NCI-H1092 treated with DMSO at 0.1 percent for 48 hours (cell line): ENCODE measurements at places on chromosomes 4 and X.

DNA sequence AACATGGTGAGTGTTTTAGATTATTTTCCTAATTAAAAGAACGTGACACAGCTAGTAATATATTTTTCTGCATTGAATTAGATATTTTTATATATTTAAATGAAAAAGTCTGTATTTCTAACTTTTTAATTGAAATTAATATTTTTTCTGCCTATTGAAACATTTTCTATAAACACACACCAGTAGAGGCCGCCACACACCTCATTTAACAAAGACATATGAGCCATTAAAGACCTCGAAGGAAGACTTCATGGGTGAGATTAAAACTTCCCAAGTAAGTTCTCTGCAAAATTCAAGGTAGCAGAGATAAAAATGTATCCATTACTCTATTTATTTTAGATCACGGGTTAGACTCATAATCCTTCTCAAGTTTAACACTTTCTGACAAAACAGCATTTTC is 8.3 kb downstream of the SLITRK2 start:
- peak; percentile 36 for DNase-seq

GRCh38 chr4:67719953-67720617 is 19.1 kb upstream of the UBA6 start:
- DNase-seq, result no peak

GRCh38 chr4:13982010-13982409 is 354.5 kb upstream of the BOD1L1 start:
- DNase-seq, result no peak

DNA sequence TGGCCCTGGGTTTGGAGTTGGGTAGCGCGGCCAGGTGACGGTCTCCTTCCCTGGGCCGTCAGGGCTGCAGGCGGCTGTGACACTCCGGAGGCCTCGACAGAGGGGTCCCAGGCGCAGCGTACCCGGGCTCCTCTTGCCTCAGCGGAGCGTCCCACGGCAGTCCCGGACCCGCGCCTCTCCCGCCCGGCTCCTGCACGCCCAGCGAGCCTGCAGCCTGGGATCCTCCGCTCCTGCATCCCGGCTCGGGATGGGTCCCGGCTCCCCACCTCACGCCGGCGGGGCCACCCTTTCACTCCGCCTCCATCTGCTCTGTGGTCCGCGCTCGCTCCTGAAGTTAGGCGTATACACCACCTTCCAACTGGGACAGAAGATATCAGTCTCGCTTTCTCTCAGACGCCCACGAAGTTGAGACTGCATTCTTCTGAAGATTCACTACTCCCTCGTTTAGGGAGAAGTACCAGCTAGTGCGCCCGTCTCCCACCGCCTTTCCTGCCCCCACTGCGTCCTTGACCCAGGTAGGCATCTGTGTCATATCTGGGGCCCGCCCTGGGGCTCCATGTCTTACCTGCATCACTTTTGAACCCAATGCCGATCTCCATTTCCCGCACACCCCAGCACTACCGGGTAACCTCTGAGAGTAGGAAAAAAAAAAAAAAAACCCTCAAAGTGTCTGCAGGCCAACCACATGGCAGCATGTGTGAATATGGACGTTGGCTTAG is 32.3 kb upstream of the KDR start:
- DNase-seq, result no peak
